ENCODE measurements at places on chromosomes 11 and 22. TPM values are rescaled to one million over a fixed set of nuclear protein-coding genes. Genes with fewer than 3 reads are reported as not detected.

- H3K36me3 ChIP-seq, result no peaks in the 10 kb centered on the region
- no peak for DNase-seq
- H3K27me3 ChIP-seq, result no peaks in the 10 kb centered on the region
- H3K4me1 ChIP-seq, result no peaks in the 10 kb centered on the region
- H3K4me3 ChIP-seq, result no peak overlapping the region
Observed at GRCh38 chr11:32178692-32179091, 87.8 kb downstream of the RCN1 start.

The PARVA gene
- 32.0 TPM for total RNA-seq

GRCh38 chr11:132125988-132126871 is 755.8 kb downstream of the NTM start:
- no peak overlapping the region for H3K4me3 ChIP-seq
- no peaks in the 10 kb centered on the region for H3K27me3 ChIP-seq
- no peak for DNase-seq
- no peaks in the 10 kb centered on the region for H3K36me3 ChIP-seq
- no peak overlapping the region for H3K27ac ChIP-seq

- no peak overlapping the region for H3K27ac ChIP-seq
- no peak overlapping the region for H3K4me3 ChIP-seq
- no peaks in the 10 kb centered on the region for H3K36me3 ChIP-seq
Observed at GRCh38 chr11:13348305-13348704, 70.7 kb downstream of the BMAL1 start.

DNA sequence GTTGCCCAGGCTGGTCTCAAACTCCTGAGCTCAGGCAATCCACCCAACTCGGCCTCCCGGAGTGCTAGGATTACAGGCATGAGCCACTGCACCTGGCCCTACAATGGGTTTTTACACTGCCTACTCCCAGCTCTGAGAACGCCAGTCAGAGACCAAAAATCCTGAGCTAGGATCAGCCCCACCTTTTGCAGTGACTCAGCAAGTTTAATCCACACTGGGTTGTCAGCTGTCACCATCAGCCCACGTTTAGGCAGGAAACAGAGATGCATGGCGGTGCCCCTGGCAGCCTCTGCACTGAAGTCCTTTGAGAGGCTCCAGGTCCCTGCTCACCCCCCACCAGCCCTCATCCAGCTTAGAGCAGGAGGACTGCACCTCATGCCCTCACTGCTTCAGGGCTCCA is 117.6 kb downstream of the ARHGAP8 start:
- no peaks in the 10 kb centered on the region for H3K4me1 ChIP-seq
- H3K27ac ChIP-seq, result no peak overlapping the region
- no peak overlapping the region for H3K4me3 ChIP-seq
- DNase-seq, result no peak

GRCh38 chr11:75740681-75741080 is 23.0 kb downstream of the MOGAT2 start:
- H3K27me3 ChIP-seq, result no peaks in the 10 kb centered on the region
- H3K4me3 ChIP-seq, result no peak overlapping the region
- DNase-seq, result no peak
- H3K4me1 ChIP-seq, result no peaks in the 10 kb centered on the region
